Pancreas (tissue), 10 donors: ENCODE measurements at places on chromosomes 2 and 18. TPM values are rescaled to one million over a fixed set of nuclear protein-coding genes. Genes with fewer than 3 reads are reported as not detected.
A peak's percentile ranks its signal among the peaks of the same experiment; 100 is the strongest.

The ASTL gene
- 0.14 TPM for polyA plus RNA-seq

The FHL2 gene
- polyA plus RNA-seq = 5.0 TPM

The BOLL gene
- not detected for polyA plus RNA-seq

The FNDC4 gene
- polyA plus RNA-seq = 8.5 TPM

The ASIC4 gene
- 0.27 TPM for polyA plus RNA-seq

The EIF2B4 gene
- polyA plus RNA-seq = 69.9 TPM

DNA sequence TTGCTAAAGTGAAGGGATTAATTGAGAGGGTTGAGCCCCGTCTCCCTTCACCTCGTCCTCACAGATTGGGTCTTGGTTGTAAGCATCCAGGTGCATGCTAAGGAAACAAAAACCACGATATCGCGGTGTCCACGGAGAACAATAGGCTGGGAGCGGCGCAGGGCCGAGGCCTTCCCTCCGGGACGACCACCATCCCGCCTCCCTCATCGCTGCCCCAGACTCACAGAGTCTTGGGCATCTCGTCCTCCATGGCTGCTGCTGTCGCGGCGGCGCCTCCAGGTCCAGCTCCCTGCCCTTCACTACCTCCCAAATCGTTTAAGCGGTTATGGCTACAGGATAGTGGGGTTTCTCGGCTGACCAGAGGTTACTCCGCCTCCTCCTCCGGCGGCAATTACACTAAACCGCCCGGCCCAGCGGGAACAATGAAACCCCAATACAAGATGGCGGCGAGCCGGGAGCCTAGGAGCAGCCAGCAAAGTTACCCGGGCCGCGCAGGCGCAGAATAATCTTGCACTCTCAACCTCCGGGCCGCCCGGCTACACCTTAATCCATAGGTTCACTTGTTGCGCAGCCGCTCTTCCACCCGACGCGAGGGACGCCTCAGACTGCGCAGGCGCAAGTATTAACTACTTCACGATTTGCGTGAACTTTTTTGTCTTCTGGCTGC is at the start of gene TIA1:
Gene TIA1, minus strand, starts transcription at position 448 of the 667 bp plus-strand sequence. Its CDS starts 198 bp downstream, at position 250.
- H3K4me1 ChIP-seq = peaks cover 13% of the 10 kb centered on the region
- no peaks in the 10 kb centered on the region for H3K36me3 ChIP-seq
- H3K27me3 ChIP-seq = no peaks in the 10 kb centered on the region
- DNase-seq = peak; percentile 100
- H3K4me3 ChIP-seq = peak within 1 kb of the TSS; percentile 61

GRCh38 chr2:106012001-106012590 is 182.0 kb downstream of the UXS1 start:
- no peaks in the 10 kb centered on the region for H3K4me1 ChIP-seq
- H3K4me3 ChIP-seq = no peak overlapping the region
- no peaks in the 10 kb centered on the region for H3K27me3 ChIP-seq
- no peaks in the 10 kb centered on the region for H3K36me3 ChIP-seq
- no peak for DNase-seq
- H3K27ac ChIP-seq = no peak overlapping the region

DNA sequence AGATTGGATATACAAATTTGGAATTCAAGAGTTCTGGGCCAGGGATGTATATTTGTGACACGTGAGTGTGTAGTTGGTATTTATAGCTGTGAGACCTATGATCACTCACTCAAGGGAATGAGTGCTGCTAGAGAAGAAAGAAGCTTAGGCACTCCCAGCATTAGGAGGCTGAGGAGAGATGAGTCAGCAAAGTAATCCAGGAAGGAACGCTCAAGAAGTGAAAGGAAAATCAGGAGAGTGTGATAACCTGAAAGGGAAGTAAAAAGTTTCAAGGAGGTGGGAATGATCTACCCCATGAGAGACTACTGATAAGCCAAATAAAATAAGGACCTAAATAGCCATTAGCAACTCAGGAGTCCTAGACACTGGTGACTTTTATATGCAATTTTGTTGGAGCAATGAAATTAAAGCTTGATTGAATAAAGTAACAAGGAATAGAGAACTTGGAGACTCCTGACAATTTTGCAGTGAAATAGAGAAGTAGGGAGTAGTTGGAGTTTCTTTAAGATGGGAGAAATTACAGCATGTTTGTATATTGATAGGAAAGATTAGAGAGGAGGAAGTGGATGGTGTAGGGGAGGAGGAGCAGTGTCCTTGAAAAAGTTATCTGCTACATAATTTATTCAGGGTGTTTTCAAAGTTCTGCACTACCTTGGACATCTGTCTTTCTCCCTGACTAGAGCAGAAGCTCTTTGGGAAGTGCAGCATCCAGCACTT is 89.9 kb downstream of the UBE2E3 start:
- DNase-seq = no peak
- no peaks in the 10 kb centered on the region for H3K4me1 ChIP-seq
- H3K27me3 ChIP-seq = no peaks in the 10 kb centered on the region
- H3K36me3 ChIP-seq = no peaks in the 10 kb centered on the region
- no peak overlapping the region for H3K27ac ChIP-seq

GRCh38 chr2:133635131-133635530 is 66.9 kb upstream of the NCKAP5 start:
- no peak for DNase-seq
- no peak overlapping the region for H3K27ac ChIP-seq
- no peaks in the 10 kb centered on the region for H3K36me3 ChIP-seq

DNA sequence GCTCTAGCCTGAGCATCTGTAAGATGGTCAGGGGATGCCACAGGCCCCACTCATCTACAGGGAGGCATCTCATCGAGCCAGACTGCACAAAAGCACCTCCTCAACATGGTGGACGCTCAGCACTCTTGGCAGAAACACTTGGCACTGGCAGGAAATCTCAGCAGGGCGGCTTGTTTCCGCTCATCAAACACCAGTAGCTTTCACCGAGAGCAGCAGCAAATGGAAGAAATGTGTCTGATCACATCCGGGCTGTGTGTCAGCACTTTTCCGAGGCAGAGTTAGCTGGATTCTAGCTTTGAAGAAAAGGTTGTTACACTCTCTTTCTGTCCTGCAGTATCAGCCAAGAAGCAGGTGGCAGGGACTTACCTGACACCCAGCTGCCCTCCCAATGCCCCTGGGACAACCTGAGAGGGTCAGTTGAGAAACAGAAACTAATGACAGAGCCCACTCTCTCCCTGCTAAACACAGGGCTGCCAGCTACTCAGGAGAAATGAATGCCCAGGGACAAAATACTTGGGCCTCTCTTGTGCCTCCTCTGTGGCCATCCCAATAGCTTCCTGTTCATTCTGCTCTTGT is 68.9 kb upstream of the FZD7 start:
- H3K4me3 ChIP-seq = no peak overlapping the region
- no peaks in the 10 kb centered on the region for H3K27me3 ChIP-seq
- H3K36me3 ChIP-seq = no peaks in the 10 kb centered on the region

- H3K4me1 ChIP-seq = peaks cover 9% of the 10 kb centered on the region
- H3K4me3 ChIP-seq = no peak overlapping the region
- no peak overlapping the region for H3K27ac ChIP-seq
- no peaks in the 10 kb centered on the region for H3K36me3 ChIP-seq
- no peaks in the 10 kb centered on the region for H3K27me3 ChIP-seq
- DNase-seq = no peak
Observed at GRCh38 chr2:134262684-134263083, 8.8 kb downstream of the MGAT5 start.

- no peak for DNase-seq
- no peak overlapping the region for H3K27ac ChIP-seq
- H3K4me3 ChIP-seq = no peak overlapping the region
- H3K36me3 ChIP-seq = no peaks in the 10 kb centered on the region
- H3K27me3 ChIP-seq = no peaks in the 10 kb centered on the region
Observed at GRCh38 chr2:102334486-102334885, 21.1 kb upstream of the IL18R1 start.
